T-helper 1 cell treated with Interleukin-12 subunit alpha and Interleukin-12 subunit beta and Interleukin-4 antibody, amounts not matched to agents 30 ng/mL and 1 ng/mL, for 36 hours (primary cell): ENCODE measurements at places on chromosomes 7 and 10. TPM values are rescaled to one million over a fixed set of nuclear protein-coding genes. Genes with fewer than 3 reads are reported as not detected.

Gene SPDYE16
- total RNA-seq: 0.05 and 0.27 TPM in 2 replicates

Gene GIMAP5
- total RNA-seq: 242 and 253 TPM in 2 replicates

Gene KDM7A
- 29.1 and 29.2 TPM in 2 replicates for total RNA-seq

Gene MLXIPL
- not detected in 2 replicates for total RNA-seq

Gene NXPH1
- not detected in 2 replicates for total RNA-seq
